Bronchial epithelial cell (primary cell): ENCODE measurements at places on chromosomes 12 and 14.

DNA sequence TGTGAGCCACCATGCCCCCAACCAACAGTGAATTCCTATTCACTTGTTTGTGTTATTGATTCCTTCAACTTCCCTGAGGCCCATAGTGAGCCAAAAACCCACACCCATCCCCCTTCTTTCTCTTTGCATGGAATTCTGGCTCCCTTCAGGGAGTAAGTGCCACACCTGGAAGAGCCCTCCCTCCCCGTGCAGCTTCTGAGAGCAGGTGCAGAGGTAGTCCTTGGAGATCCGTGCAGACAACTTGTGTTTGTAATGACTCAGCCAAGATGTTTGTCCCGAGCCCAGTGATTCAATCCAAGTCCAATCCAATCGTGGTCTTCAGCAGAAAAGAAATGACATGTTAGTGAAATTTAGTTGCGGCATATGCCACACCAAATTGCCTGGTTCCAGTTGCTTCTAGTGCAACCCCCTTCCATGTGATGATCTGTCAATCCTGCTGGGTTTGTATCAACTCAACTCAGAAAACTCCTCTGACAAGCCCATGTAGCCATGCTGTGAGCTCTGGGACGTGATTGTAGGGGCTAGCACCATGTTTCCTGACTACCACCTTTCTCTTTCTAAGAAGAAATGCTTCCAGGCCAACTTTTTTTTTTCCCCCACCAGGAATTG is 27.5 kb downstream of the GPRC5A start:
- no peak for DNase-seq

GRCh38 chr14:95334044-95334443 is 14.3 kb upstream of the CLMN start:
- DNase-seq: no peak

DNA sequence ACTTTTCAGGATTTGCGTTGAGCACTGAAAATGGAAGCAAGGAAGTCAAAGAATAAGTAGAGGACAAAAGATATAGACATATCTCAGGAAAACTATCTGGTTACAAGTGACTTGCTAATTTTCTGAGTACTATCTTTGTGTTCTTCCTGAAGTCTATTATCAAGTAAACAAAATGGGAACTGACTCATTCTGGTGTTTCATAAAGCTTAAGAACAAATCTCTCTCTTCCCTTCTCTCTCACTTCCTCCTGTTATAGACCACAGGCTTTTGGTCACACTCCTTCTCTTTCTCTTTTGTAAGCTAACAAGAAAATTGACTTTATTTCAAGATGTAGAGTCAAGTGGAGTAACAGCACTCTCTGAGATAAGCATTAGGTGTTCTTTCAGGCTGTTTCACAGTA is 406.6 kb upstream of the SYT1 start:
- DNase-seq: peak; percentile 45

- DNase-seq: no peak
Measured at GRCh38 chr14:103205541-103205906, 82.3 kb downstream of the TNFAIP2 start.

DNA sequence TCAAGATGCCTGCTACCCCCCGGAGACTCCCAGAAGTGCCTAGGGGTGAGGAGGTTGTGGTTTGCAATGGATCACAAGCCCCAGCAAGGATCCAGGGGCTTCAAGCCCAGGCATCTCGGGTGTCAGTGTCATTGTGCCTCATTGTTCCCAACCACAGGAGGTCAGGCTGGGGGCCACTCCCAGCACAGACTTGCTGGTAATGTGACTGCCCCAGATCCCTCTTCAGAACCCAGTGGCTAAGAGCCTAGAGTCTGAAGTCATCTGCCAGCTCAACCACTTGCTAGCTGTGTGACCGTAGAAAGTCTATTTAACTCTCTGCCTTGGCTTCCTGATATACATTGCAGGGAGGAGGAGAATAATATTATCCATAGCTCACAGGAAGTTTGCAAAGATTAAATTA is 7.7 kb upstream of the ASB2 start:
- peak; percentile 31 for DNase-seq

DNA sequence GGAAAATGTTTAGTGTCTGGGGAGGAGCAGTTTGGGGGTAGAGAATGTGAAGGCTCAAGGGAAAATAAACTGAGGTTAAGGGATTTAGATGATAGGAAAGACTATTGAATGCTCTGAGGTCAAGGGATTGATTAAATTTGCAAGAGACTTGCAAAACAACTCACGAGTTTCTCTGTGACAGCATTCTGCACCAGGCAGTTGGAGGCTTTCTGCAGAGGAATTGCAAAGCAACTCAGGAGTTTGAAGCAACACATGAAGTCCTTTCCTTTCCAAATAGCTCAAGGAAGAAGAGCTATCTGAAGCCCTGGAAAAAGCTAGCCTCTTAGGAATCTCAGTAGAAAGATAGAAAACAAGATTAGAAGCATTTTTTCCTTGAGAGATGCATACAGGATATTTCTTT is 23.9 kb downstream of the SLC7A8 start:
- no peak for DNase-seq

GRCh38 chr14:103737432-103738045 is 21.9 kb downstream of the ZFYVE21 start:
- DNase-seq: no peak

DNA sequence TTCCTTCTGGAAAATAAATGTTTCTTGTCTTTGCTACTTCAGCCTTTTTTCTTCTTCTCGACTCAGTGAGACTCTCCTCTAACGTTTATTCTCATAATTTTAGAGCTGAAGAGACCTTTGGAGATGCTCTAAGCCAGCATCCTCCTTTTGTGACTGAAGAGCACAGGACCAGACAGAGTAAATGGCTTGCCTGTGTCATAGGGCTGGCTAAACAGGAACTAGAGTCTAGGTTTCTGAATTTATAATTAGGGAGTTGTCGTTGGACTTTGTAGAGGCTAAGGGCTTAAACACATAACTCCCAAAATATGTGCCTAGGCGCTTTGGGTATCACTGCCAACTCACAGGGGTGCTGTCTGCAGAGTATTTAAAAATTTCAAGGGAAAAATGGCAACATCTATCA is 98.5 kb downstream of the FGD4 start:
- no peak for DNase-seq
